ENCODE measurements at places on chromosomes 3 and 15. TPM values are rescaled to one million over a fixed set of nuclear protein-coding genes. Genes with fewer than 3 reads are reported as not detected.

UMPS gene
- 19.5 TPM for total RNA-seq

DNA sequence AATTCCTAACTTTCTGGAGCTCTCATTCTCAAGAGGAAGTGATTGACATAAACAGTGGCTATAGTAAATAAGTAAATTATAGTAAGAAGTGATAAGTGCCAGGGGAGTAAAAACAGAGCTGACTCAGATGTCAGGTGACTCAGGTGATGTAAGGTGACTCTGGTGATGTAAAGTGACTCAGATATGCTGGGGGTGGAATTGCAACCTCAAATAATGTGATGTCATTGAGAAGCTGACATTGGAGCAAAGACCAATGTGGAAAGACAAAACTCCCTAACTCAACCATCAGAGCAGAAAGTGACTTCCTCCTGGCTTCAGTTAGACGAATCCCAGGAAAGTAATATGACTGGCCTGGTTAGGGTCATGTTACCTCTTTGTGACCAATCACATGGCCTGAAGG is 144.2 kb upstream of the SNTN start:
- DNase-seq = no peak

DNA sequence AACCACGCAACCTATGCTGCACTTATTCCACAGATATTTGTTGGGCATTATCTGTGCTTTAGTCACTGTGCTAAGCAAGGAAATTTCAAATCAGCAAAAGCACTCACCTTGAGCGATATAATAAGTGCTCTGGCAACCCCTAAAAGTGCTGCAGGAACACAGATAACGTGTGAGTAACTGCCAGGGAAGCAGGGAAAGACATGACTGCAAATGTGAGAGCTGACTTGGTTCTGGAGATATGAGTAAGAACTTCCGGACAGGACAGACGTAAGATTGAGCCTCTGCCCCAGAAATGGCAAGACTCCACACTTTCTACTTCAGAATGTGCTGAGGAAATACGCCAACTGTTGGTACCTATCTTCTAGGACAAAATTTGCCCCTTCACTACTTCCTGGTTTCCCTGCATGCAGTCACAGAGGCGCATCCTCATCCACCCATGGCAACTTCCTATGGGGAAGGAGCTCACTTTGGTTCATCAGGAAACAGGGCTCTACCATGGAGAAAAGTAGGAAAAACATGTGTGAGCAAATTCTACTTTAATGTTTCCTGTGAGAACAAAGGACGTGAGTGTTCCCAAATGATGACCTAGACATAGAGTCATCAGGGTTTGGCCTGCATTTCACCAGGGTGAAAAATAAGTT is 41.7 kb downstream of the AQP9 start:
- DNase-seq = no peak

GRCh38 chr3:23835802-23836201 is 30.0 kb downstream of the UBE2E1 start:
- no peak for DNase-seq

- DNase-seq = no peak
Observed at GRCh38 chr15:40958146-40958545, 4.9 kb downstream of the CHAC1 start.

BMF gene
- 6.3 TPM for total RNA-seq

CCNB2 gene
- 0.12 TPM for total RNA-seq

DNA sequence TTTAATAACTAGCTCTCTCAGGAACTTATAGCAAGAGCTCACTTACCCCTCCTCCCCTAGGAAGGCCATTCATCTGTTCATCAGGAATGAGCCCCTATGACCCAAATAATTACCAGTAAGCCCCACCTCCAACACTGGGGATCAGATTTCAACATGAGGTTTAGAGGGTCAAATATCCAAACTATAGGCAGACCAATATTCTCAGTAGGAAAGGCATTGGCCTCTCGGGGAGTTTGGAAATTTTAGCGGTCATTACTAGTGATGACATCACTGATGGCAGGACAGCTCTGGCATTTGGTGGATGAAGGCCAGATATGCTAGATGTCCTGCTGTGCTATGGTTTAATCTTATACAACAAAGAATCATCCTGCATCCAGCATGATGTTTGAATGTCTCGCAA is 15.2 kb upstream of the CD47 start:
- DNase-seq = no peak

GRCh38 chr3:84961521-84962255 is 2.9 kb downstream of the CADM2 start:
- DNase-seq = no peak

DNA sequence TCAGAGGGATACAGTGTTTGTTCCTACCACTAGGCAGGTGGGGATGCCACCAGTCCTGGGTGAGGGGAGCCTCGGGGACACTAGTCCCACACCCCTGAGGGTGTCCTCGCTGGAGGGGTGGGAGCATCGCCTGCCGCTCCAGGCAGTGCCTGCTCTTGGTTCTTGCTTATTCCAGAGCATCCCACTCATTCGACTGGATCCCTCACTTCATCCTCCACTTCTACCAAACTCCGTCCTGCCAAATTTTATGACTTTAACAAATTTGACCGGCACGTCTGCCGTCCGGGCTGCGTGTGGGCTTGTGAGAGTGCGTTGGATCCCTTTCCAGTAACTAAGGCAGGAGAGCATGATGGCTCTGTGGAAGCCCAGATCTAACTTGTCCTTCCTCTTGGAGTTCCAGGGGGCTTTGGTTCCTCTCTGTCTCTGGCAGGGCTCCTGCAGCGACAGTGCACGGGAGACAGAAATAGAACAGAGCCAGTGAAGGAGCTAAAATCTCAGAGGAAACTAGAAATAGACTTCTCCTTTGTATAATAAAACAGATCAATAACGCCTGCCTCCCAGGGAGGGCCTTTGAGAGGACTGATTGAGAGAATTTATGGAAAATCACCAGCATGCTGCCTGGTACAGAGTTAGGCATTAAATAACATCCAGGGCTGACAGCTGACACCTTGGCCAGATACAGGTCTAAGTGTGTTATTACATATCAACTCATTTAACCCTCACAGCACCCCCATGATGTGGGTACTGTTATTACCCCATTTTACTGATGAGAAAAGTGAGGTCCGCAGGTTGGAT is 34.5 kb downstream of the MGLL start:
- DNase-seq = no peak

- no peak for DNase-seq
Observed at GRCh38 chr3:132189601-132190000, 127.6 kb upstream of the ACP3 start.

GRCh38 chr3:127614928-127615589 is 13.9 kb upstream of the PODXL2 start:
- DNase-seq = no peak

DNA sequence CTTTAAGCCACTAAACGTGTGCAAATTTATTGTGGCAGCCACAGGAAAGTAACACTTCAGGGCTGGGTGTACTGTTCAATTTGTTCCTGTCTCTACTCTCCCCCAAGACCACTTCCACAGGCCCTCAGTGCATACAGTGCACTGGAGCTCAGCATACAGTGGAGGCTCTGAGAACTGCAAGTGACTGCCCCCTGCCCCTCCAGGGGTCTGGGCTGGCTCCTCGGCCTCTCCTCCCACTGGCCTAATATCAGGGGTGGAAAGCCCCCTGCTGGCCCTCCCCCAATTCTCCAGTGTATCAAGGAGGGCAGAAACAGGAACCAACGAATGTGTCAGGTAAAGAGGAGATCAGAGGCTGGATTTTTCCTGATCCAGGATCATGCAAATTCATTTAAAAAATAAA is 19.9 kb upstream of the HEG1 start:
- no peak for DNase-seq

GRCh38 chr3:190517687-190518086 is 3.8 kb downstream of the IL1RAP start:
- DNase-seq = no peak

SCAMP5 gene
- 59.2 TPM for total RNA-seq

FETUB gene
- not detected for total RNA-seq

KLHL6 gene
- 0.20 TPM for total RNA-seq

GABRA5 gene
- not detected for total RNA-seq

CFAP20DC gene
- 0.46 TPM for total RNA-seq

UACA gene
- 20.0 TPM for total RNA-seq

XCR1 gene
- 0.31 TPM for total RNA-seq

- no peak for DNase-seq
Observed at GRCh38 chr3:101796077-101796680, 17.2 kb downstream of the NXPE3 start.

NMB gene
- 2.9 TPM for total RNA-seq

- no peak for DNase-seq
Observed at GRCh38 chr3:175091426-175092114, 232.4 kb downstream of the NAALADL2 start.

GNAT1 gene
- not detected for total RNA-seq

CHRM5 gene
- total RNA-seq = not detected

THBS1 gene
- 35.8 TPM for total RNA-seq

DNA sequence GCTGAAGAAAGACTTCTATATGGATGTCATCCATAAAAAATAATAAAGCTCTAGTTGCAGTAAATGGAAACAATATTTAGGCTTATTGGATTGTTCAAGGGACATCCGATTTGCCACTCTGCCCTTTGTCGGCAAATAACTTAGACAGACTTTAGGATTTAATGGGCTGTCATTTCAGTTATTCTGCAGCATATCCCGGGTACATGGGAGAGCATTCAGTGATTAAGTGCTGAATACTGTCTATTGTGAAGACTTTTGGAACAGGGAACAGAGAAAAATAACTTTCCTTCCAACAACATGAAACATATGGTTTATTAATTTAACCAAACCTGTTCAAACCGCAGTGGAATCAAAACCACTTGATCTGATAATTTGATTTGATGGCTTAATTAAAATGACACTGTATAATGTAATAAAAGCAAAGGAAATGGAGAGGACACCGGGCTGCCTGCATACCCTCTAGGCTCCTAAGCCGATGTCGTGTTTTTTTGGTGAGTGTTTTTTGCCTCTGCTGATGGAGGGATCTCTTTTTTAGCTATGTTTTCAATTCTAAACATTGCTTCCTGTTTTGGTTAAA is 199.3 kb downstream of the FEZF2 start:
- DNase-seq = no peak

HDGFL3 gene
- 6.8 TPM for total RNA-seq

Measured in pancreas (tissue), 10 donors.